ENCODE measurements at places on chromosomes 2 and 18.

DNA sequence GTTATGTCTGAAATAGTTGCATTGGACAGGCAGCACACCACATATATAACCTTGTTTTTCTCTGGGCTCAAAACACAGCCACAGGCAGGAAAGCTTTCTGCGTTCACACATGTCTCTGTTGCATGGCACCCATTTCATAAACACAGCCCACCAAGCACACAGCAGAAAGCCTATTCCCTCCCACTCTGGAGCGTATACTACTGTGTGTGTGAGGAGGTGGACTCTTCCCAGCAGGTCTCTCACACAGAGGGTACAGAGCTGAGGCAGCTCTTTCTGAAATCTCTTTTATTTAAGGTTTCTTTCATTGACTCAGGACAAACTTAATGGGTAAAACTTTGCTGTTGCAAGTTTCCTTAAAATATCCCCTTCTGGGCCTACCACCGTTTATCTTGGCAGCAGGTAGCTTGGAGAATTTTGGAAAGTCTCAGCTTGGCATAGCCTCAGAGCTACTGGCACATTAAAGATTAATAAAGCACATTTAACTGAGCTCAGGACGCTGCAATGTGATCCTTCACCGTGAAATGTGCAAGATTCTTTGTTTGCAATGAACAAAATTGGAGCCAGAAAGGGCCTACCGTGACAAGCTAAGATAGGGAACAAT, 105.1 kb upstream of the NCKAP5 start:
- DNase-seq = no peak

GRCh38 chr2:238684362-238685326, 163.2 kb upstream of the TWIST2 start:
- DNase-seq = peak; percentile 97

- no peak for DNase-seq
Observed at GRCh38 chr2:23452853-23453420, 68.0 kb downstream of the KLHL29 start.

DNA sequence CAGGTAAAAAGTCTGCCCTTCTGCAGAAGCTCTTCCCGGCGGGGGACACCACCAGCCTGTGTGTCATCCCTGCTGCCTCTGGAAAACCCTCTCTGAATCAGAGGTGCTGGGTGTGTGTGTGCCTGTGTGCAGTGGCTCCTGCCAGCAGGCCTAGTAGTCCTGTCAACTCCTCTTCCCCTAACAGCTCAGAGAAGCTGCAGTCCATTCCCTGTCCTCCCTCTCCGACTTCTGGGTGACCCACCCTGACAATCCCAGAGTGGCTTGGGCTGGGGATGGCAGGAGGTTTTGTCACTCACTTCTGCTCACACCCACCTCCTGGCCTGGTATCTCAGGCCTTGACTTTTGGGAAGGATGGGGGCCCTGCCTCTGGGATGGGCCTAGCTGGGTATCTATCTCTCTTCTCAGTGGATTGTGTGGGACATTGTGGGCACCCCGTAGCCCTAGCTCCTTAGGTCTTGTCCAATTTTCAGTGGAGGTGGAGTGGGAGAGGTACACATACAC, 2.3 kb downstream of the WNT10A start:
- peak; percentile 53 for DNase-seq

GRCh38 chr18:39698436-39698835, 2132.8 kb upstream of the CELF4 start:
- DNase-seq = no peak

DNA sequence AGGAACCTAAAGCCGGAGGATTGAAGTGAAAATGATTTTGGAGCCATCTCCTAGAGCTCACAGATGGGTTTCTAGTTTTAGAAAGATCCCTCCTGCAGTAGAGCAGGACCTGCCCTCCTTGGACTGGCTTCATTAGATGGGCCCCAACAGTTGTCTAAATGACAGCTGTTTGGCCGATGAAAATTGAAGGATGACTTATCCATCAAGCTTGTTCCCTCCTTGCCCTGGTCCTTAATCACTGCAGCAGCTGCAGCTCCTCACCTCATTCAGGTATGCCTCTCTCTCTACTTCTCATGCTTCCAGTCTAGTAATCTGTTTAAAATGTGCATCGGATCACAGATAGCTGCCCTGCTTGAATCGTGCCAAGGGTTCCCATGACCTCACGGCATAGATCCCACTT, 677.6 kb downstream of the BCL11A start:
- no peak for DNase-seq

- DNase-seq = no peak
Observed at GRCh38 chr2:11579867-11580659, 46.2 kb downstream of the GREB1 start.

- DNase-seq = no peak
Observed at GRCh38 chr2:33378556-33379210, 97.8 kb upstream of the RASGRP3 start.

DNA sequence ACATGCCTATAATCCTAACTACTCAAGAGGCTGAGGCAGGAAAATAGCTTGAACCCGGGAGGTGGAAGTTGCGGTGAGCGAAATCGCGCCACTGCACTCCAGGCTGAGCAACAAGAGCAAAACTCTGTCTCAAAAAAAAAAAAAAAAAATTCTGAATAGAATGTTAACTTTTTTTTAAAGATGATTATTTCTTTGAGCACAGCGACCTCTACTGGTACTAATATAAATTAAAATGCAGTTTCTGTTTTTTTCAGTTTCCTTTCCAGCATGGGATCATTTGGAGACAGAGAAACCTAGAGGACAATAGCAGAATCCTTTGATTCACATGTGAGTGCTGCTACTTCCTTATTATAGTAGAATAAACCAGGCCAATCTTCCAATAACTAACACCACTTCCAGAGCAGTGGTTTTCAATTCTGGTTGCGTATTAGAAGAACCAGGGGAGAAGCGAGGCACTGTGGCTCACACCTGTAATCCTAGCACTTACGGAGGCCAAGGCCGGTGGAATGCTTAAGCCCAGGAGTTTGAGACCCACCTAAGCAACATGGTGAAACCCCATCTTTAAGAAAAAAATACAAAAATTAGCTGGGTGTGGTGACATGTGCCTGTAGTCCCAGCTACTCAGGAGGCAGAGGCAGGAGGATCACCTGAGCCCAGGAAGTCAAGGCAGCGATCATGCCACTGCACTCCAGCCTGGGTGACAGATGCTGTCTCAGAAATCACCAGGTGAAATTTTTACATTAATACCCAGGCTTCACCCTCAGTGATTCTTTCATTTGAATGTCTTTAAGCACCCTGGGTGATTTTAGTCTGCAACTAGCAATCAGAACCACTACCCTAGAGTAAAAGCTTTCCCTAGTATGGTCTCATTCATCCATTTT, 10.1 kb downstream of the SRSF7 start:
- DNase-seq = peak; percentile 63

DNA sequence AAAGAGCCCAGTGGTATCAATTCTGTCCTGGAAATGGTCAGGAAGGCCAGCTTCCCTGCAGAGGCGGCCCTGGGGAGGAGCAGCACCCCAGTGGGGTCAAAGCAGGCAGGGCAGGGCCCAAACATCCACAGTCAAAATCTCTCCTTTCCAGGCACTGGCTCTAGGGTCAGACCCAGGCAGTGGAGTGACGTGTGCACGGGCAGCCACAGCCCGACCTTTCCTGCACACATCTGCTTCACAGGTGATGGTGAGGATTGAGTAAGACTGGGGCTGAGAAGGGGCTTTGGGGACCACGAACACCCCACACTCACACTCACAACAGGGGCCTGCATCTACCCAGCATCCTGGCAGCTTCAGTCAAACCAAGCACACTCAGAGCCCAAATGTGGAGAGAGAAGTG, 97.8 kb upstream of the GLI2 start:
- no peak for DNase-seq

- DNase-seq = no peak
Observed at GRCh38 chr2:121993682-121994081, 238.2 kb downstream of the TSN start.

DNA sequence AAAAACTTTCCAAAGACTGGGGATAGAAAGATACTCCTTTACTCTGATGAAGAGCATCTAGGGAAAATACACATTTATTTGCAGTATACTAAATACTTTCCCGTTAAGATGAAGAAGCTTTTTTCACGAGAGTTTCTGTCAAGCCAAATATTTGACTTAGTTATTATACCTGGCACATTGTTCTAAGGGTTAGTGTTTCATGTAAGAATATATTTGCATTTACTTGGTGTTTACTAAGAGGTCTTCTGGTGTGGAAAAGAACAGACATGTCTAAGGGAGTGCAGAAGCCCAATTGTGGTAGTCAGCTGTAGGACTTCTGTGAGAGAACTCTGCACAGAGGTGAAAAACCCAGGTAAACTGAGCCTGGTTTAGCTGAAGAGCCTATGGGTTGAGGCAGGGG, 457.6 kb upstream of the SOX11 start:
- DNase-seq = no peak

DNA sequence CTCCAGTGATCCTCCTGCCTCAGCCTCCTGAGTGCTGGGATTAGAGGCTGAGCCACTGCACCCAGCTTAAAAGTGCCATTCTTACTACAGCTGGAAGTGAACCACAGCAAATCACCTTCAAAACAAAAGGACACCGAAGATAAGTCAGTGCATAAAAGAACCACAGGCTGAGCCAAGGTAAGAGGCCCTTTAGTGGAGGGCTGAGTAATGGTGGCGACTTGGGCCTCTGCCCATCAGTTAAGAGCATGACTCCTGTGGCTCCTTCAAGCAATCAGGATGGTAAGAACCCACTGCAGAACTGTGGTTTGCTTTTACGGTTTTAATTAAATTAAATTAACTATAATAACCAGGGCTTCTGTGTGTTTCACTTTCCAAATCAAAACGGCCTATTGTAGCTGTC, 75.1 kb downstream of the CTAGE1 start:
- peak; percentile 41 for DNase-seq

DNA sequence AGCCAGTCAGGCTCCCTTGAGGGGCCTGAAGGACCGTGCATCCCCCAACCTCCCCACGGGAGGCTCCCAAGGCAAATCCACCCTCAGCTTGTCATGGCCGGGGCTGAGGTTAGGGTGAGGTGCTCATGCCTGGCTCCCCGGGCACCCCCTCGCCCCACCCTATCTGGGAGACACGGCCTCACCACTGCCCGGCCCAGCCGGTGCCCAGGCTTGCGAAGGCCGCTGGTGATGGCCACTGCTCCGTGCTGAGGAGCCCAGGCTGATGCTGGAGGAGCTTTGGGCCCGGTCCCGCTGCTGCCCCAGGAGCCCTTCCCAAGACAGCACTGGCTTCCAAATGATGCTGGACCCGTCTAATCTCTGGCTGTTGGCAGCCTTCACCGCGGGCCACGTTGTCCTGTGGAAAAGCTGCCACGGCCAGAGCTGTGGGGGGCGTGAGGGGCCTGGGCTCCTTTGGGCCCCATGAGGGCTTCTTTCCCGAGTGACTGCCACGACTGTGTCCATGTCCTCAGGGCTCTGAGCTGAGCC, 135.7 kb upstream of the CTDP1 start:
- DNase-seq = no peak

DNA sequence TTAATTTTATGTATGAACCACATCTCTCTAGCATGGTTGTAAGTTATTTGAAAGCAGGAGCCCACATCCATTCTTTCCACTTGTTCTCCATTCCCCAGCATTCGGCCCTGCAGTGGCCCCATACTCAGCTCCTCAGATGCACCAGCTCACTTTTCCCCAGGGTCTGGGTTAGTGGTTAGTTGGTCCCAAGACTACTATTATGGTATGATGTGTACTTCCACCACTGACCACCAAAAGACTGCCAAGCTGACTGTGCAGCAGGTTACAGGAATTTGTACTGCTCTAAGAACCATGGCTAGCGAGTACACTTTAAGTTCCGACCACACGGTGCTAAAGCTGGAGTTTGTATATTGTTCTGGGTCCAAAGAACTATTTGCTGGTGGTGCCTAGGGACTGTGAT, 413.6 kb upstream of the TCF4 start:
- peak; percentile 13 for DNase-seq

GRCh38 chr2:234446404-234447076, 50.3 kb downstream of the ARL4C start:
- no peak for DNase-seq

DNA sequence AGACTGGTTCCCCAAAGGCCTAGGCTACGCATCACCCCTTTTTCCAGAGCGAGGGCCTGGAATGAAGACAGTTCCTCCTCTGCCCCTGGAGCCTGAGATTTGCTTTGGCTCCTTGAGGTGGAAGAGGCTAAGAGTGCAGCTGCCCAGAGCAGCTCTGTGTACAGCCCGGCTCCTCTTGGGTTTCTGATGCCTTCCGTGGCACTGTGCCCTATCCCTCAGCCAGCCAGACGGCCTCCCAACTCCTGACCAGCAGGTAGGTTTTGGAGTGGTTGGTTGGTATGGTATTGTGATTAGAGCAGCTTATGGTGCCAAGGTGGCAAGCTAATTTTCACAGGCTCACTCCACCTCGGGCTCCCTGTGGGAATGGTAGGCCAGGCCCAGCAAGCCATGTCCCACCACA, 112.2 kb downstream of the TANC1 start:
- DNase-seq = no peak

- no peak for DNase-seq
Observed at GRCh38 chr2:205627085-205627484, 55.2 kb upstream of the NRP2 start.

- DNase-seq = no peak
Observed at GRCh38 chr2:196598846-196599245, 40.7 kb upstream of the CCDC150 start.

GRCh38 chr2:170030040-170030439, 147.9 kb upstream of the MYO3B start:
- DNase-seq = no peak

DNA sequence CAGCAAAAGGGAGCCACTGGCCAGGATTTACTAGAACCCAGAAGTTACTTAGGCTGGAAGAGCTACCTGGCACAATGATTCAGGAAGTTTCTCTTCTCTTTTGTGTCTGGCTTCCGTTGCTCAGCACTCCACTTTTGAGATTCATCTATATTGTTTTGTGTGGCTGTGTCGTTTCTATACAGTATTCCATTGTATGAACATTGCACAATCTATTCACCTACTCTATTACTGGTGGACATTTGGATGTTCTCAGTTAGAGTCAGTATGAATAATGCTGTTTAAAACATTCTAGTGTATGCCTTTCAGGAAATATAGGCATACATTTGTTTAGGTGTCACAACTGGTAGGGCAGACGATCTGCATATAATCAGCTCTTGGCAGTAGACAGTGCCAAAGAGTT, 36.3 kb upstream of the EPHA4 start:
- DNase-seq = no peak

DNA sequence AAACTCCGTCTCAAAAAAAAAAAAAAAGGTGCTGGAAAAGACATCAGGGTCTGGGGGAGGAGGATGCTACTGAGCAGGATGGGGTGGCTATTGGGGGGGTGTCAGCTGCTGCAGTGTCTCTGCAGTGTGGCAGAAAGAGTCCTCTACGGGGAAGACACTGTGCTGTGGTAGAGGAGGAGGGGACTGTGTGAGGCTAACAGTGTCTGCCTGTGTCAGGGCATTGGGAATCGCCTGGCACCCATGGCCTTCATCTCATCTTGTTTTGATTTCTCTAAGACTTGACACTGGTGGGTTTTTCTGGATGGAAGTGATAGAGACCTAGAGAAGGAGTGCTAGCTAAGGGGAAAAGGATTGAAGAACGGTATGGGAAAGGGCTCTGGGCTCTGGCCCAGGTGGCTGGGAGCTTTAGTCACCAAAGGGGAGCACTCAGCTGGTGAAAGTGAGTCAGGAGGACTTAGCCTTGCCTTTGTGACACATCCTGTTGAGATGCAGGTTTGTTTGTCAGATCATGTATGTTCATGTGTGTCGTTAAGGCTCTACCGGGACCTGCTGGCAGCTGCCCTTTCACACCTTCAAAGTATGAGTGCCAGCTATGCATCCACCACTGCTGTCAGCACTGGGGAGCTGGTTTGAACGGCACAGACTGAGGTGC, 58.0 kb downstream of the FARP2 start:
- DNase-seq = no peak

GRCh38 chr18:42658171-42658570, 457.3 kb downstream of the RIT2 start:
- DNase-seq = no peak

GRCh38 chr18:9140984-9141383, 4.4 kb downstream of the ANKRD12 start:
- DNase-seq = no peak
